HuH-7.5 (cell line): ENCODE measurements at places on chromosomes 16 and 17.

- DNase-seq: peak; percentile 25
Measured at GRCh38 chr17:80424878-80425765, 10.2 kb downstream of the ENDOV start.

DNA sequence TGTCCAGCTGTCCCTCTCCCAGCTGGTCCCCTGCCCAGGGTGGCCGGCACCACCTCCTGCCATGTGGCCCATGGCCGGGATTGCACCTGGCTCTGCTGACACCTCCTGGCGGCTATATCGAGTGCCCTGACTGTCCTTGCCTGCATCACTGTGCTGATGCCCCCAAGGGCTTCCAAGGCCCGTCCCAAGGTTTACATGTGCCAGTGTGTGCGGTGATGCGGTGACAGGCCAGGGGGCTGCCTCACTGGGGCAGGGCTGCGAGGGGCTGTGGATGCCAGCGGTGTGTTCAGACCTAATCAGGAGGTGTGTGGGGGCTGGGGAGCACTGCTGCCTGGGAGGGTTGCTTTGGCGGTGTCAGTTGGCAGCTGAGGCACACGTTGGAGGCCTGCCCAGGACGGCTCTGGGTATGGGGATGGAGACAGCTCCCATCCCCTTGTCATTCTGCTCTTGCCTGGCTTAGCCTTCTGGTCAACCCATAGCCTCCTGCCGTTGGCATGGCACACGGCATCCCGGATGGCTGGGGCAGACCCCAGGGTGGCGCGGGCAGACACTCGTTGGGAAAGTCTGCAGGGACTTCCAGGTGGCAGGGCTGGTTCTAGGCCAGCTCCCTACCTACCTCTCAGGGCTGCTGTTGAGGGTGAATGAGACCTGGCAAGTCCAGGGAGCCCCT lies 5.5 kb downstream of the MAP2K3 start:
- no peak for DNase-seq

- no peak for DNase-seq
Measured at GRCh38 chr17:79575229-79575628, 35.6 kb downstream of the RBFOX3 start.

- DNase-seq: no peak
Measured at GRCh38 chr17:77651988-77652387, 306.5 kb upstream of the TNRC6C start.

- peak; percentile 56 for DNase-seq
Measured at GRCh38 chr17:59786536-59787319, 79.3 kb downstream of the VMP1 start.

GRCh38 chr17:55177159-55177854 lies 87.5 kb upstream of the HLF start:
- no peak for DNase-seq

DNA sequence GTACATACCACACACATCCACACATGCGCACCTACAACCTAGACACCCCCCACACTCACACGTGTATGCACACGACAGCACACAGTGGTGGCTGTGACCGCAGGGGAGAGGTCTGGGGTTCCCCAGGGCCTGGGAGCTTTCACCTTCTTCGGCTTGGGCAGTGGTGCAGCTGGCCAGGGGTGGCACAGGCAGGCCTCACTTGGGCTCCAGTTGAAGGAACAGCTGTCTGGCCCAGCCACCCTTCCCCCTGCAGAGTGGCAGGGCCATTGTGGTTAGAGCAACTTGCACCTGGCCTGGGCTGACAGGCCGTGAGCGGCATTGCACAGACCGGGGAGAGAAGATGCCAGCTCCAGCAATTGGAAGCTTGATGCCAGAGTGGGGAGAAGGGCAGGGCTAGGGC lies 114.5 kb upstream of the GSE1 start:
- DNase-seq: no peak

- DNase-seq: no peak
Measured at GRCh38 chr16:80591071-80591915, 50.5 kb downstream of the DYNLRB2 start.

- no peak for DNase-seq
Measured at GRCh38 chr17:57357392-57357784, 101.1 kb downstream of the MSI2 start.

DNA sequence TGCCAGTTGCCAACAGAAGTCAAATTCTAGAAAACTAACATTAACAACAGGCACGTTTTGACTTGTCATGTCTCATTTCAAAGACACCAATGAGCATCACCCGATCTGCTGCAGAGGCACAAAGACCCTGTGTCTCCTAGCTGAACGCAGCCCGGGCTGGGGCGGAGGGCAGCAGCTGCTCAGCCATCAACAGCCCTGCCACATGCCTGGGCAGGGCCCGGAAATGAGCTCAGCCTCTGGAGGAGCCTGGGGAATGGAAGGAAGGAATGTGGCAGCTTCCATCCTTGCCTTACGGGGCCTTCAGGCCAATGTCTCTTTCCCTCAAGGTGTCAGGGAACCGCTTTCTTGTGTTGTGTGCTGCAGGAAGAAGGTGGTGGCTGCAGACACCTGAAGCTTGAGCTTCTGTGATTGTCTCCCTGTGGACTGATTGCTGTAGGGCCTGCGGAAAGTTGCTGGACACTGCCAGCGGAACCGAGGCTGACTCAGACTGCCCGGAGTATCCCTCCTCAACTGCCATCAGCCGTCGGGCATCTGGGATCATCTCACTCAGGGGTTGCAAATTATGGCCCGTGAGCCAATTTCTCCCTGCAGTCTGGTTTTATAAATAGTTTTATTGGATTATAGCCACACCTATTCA lies 7.3 kb downstream of the CDH13 start:
- DNase-seq: no peak

DNA sequence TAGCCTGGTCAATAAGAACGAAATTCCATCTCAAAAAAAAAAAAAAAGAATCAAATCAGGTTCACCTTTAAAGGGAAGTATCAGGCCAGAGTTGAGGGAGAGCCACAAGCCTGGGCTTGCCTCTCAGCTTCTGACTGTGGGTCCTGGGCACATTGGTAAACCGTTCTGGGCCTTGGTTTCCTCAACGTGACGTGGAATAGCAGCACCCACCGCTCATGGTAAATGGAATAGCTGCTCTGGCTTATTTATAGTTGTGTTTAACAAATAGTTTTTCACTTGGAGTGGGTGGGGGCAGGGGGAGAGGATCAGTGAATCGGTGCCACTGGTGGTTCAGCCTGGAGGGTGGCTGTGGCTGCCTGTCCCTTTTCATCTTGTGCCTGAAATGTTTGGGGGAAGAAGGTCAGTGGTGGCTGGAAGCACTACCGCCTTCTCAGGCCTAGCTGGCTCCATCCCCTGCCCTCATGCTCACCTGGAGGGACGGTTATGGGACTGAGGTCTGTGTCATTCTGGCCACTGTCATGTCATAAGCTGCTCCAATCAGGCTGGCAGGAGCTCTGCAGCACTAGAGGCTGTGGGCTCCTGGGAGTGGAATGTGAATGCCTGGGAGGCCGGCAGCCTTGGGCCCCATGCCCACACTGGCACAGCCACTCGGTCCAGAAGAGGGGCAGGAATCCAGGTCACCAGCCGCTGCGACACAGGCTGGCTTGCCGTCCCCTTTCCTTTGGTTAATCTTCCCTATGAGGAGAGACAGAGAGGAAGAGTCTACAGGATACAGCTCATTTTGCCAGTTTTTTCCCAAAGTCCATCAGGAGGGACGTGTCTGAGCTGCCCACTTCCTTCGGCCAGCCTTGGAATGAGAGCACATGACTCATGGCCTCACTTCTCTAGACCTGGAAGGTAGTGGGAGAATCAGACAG lies 27.0 kb downstream of the CCR7 start:
- no peak for DNase-seq

DNA sequence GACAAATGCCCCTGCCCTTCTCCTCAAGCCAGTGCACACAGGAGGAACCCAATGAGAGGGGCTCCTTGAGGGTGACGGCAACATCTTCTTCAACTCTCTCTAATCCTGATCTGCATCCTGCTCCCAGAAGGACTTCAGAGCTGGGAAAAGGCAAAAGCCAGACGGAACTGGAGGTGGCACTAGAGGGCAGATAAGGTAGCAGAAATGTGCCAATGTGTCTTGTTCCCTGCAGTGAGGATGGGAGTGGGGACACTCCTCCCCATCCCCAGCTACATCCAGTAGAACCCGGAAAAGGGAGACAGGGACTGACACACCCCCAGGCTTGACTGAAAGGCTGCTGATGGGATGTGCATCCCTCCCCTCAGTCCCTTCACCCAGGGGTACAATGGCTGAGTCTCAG lies 28.5 kb downstream of the SRCIN1 start:
- no peak for DNase-seq

DNA sequence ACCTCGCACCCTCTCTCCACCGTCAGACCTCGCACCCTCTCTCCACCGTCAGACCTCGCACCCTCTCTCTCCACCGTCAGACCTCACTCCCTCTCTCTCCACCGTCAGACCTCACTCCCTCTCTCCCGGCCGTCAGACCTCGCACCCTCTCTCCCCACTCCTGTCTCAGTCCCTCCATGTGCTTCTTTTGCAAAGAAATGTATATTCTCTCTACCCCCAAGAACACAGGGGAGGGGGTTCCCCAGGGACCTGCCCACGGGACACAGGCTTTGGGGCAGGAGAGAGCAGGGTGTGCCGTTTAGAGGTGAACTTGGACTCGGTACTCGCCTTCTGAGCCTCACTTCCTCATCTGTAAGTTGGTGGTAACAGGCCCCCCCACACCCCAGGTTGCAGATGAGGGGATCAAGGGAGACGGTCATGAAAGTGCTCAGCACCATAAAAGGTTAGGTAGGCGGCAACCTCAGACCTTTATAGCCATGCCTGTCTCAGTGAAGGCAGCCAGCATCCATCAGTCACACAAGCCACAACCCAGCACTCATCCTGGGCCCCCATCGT lies 63.7 kb downstream of the RPH3AL start:
- DNase-seq: no peak

- no peak for DNase-seq
Measured at GRCh38 chr17:36946726-36947091, 2.0 kb upstream of the AATF start.

- DNase-seq: no peak
Measured at GRCh38 chr16:78326731-78327130, 227.3 kb downstream of the WWOX start.

DNA sequence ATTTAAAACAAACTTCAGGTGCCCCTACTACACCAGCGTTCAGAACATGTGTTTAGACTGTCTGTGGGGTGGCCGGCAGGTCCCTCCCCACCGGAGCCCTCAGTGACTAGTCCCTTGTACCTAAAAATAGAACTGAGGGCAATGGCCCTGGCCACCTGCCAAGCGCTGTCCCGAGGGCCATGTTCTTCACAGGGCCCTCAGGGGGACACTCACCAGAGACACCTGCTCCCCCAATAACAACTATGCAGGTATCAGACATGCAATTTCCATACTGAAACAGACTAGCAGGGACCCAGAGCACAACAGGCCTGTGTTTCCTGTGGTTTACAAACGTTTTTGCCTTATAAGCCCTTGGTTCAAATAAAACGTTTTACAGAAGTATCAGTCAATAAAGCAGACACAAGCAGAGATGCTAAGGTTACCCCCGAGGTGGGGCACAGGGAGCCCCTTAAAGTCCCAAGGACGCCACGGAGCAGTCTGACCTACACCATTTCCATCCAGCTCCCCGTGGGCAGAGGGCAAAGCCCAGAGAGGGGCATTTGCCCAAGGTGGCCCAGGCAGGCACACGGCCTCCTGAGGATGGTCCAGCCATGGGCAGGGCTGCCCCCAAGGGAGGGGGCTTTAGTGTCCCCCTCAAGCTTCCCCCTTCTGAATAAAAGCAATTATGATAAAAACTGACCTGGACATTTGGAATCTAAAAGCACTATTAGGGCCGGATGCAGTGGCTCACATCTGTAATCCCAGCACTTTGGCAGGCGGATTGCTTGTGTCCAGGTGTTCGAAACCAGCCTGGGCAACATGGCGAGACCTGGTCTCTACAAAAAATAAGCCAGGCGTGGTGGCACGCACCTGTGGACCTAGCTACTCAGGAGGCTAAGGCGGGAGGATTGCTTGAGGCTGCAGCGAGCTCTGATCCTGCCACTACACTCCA lies 896 bp upstream of the MYLK3 start:
- DNase-seq: peak; percentile 43

DNA sequence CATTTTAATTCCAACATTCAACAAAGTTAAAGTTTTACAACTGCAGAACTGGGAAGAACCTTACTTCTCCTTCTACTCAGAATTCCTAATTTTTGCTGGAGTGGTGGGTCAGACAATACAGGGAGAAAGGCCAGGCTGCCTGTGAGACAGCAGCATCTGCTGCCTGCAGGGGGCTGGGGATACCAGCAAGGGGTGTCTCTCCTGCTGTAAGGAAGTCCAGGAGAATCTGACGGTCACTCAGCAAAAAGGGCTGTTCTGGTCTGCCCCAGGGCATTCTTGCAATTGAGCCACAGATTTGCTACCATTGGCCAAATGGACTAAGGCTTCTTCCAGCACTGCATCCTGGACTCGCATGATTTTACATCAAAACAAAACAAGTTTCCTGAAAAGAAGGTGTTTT lies 426.6 kb upstream of the CDH11 start:
- no peak for DNase-seq

- DNase-seq: peak; percentile 58
Measured at GRCh38 chr17:50428831-50429424, 2.9 kb downstream of the ACSF2 start.

DNA sequence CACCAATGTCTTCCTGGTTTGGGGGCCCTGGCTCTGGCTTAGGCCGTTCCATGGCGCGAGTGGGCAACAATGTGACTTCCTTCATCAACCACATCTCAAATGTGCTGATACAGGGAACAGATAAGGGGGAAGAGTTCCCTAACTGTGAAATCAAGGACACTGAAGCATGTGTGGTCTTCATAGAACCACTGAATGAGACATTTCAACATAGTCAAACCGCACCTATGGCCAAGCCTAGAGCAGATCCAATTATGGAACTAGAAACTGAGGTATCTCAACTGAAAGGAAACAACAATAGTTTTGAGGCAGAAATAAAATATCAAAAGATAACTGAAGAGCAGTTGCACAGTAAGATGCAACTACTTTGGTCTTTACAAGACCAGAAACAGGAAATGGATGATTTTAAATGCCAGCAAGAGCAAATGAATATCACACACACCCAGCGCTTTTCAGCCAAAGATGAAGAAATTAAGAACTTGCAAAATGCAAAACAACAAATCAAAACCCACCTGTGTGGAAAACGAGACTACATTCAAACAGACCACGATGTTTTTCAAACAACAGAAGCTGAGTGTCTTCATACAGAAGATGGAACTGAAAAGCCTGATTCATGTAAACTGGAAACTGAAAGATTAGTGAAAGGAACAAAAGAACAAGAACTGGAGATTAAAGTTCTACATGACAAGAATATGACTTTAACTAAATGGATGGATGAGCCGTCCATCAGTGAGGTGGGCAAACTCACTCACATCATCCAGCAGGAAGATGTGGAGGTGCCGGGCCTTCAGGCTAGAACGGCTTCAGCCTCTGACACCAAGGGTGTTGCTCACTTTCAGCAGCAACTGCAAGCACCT lies 18.1 kb upstream of the LCMT1 start:
- no peak for DNase-seq

DNA sequence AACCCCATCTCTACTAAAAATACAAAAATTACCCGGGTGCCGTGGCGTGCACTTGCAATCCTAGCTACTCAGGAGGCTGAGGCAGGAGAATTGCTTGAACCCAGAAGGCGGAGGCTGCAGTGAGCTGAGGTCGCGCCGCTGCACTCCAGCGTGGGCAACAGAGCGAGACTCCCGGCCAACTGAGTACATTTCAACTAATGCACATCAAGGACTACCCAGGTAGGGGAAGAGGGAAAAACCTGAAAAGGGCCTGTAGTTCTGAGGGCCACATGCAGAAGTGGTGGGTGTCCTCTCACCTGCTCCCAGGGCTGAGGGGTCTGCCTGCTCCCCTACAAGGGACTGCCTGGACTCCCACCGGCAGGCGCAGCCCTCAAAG lies 584 bp upstream of the SLC16A5 start:
- no peak for DNase-seq

- DNase-seq: no peak
Measured at GRCh38 chr17:58330538-58330996, 2.0 kb upstream of the TSPOAP1 start.

GRCh38 chr16:87874639-87875427 lies 5.5 kb upstream of the SLC7A5 start:
- no peak for DNase-seq
